ENCODE measurements at places on chromosomes 1 and 21.

DNA sequence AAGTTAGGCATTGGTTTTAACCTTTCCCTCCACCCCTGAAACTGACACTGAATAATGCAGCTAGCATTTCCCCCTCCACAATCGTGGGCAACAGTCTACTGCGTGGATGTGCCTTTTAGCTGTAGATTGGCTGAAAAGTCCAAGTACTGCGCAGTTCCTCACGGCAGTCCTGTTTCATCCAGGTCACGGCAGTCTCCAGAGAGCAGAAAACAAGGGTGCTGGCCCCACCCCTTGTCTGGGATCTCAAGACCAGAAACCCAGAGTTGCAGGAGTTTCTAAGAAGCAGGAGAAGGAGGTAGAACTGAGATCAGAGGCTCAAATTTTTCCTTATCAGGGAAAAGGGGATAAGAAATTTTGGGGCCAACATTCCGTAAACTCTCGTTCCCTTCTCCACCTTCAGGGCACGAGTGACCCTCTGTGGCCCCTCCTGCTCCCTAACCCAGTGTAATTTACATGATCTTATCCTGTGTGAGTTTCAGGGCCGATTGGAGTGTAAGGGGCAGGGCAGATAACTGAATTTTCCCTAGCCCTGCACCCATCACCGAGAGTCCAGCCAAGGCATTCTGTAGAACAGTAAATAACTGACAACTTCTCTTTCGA lies 25.9 kb upstream of the PLA2G2C start:
- DNase-seq = no peak

- no peak for DNase-seq
These were observed 8.2 kb upstream of the SLC9A1 start for GRCh38 chr1:27163093-27163492.

DNA sequence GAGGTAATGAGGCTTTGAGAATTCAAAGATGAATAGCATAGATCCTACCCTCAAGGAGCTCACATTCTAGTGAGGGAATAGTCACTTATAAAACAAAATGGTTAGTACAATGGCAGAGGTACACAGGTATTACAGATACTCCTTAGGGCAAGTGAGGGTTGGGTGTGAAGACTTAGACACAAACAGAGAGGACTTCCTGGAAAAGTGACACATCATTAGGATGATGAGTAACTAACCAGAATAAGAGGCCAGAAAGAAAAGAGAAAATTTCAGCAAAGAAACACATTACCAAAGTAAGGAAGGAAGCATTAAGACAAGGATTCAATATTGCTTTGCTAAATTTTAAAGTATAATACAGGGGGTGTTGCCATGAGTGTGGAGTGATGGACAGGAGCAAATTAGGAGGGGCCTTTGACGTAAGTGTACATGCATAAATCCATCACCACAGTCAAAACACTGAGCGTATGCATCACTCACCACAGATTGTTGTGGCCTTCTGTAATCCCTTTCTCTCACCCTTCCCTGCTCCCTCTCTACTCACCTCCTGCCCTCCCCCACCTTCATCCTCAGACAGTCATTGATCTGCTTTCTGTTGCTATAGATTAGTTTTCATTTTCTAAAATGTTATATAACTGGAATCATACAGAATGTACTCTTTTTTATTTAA lies 7.9 kb downstream of the CD53 start:
- DNase-seq = no peak

DNA sequence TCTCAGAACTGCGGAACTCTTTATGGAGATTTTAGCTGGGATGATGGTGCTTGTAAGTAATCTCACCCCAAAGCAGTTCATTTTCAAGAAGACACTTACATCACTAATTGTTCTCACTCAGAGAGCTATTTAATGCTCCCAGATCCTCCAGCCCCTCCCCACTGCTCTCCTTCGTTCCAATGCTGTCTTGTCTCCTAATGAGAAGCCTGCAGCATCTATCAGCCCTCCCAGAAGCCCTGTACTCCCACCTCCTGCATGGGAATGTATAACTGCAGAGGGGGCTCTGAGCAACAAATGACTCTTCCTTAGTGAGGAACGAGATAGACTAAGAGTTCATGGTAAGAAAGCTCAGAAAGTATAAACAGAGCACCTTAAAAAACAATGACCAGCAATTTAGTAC lies 377.4 kb upstream of the RUNX1 start:
- peak; percentile 17 for DNase-seq

- DNase-seq = no peak
These were observed 50.4 kb downstream of the SLC16A1 start for GRCh38 chr1:112905395-112906149.

DNA sequence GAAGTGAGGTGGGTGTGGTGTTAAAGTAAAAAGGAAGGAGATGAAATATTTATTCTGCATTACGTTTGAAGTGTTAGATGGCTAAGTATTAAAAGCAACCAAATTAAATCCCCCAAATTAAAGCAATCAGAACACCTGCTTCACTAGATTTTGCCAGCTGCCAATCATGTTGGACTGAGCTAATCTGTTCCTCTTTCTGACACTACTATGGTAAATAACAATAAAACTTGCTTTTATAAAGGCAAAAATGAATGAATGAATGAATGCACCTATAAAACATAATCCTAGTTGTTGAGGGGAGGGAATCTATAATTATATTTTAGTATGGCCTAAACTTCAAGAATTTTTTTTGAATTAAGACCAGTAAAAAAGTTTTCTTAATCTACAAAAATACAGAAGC lies 51.0 kb downstream of the RAB3GAP2 start:
- DNase-seq = no peak

GRCh38 chr1:5351366-5351765 lies 640.9 kb downstream of the NPHP4 start:
- DNase-seq = no peak

GRCh38 chr1:116769561-116769977 lies 15.3 kb downstream of the CD2 start:
- DNase-seq = no peak

- no peak for DNase-seq
These were observed 271.5 kb upstream of the TMEM51 start for GRCh38 chr1:14881775-14882672.

- DNase-seq = peak; percentile 19
These were observed 34.6 kb downstream of the TGFBR3 start for GRCh38 chr1:91851130-91852010.

GRCh38 chr1:154742606-154743005 lies 127.5 kb downstream of the KCNN3 start:
- no peak for DNase-seq

GRCh38 chr1:66729523-66729922 lies 22.7 kb upstream of the DYNLT5 start:
- no peak for DNase-seq

- no peak for DNase-seq
These were observed 36.0 kb downstream of the NUAK2 start for GRCh38 chr1:205285381-205286101.

DNA sequence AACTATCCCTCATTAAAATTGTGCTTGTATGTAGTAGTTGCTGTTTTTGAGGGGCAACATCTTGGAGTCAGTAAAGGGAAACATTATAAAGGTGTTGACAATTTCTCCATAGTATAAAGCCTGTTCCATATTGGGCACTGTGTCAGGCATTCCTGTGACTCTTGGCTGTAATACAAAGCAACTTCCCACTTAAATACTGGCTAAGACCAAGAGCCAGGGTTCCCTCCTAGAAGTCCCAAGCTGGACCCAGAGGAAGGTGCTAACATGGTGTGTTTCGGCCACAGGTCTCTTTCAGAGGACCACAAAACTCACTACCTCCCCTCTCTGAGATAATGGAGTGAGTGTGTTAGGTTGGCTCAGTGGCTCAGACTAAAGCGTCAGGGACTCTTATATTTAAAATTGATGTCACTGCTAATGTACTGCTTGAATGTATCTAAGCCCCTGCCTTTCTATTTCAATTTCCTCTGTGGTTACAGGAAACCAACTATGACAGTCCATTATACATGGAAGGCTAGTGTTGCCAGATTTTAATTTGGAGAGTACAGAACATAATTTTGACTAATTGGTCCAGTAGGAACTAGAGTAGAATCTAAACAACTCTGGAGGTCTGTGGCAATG lies 74.7 kb upstream of the RGL1 start:
- no peak for DNase-seq

DNA sequence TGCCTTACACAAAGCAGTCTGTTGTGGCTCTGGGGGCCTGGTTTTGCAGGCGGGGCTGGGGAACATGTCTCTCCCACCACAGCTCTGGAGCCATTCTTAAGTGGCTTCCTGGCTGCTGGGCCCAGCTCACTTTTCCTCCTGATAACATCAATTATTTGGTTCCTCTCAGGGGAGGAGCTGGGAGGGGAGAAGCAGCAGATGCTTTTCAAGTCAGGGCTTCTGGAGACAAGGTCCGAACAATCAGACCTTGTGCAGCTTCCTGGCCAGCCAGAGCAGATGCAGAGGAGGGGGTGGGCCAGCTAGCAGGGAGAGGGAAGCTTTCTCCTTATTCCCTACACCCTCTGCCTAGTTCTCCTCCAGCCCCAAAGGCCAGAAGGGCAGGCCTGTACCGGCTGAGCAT lies 3.7 kb upstream of the PAQR6 start:
- DNase-seq = no peak

DNA sequence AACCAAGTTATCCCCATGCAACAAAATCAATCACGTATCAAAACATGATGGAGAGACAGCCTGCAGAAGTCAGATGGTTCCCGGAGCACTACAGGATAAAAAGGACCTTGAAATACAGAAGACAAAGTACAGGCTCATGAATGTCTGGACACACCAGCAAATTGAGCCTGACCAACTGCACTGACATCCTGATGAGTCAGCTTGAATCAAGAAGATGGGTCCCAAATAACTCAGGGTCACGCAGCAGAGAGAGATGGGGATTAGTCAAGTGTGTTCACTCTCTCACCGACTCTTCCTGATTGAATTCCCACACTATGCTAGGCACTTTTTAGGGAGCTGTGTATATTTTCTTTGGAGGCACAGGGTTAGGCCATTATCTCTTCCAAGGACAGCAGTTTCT lies 71.1 kb upstream of the DIRAS3 start:
- DNase-seq = no peak

DNA sequence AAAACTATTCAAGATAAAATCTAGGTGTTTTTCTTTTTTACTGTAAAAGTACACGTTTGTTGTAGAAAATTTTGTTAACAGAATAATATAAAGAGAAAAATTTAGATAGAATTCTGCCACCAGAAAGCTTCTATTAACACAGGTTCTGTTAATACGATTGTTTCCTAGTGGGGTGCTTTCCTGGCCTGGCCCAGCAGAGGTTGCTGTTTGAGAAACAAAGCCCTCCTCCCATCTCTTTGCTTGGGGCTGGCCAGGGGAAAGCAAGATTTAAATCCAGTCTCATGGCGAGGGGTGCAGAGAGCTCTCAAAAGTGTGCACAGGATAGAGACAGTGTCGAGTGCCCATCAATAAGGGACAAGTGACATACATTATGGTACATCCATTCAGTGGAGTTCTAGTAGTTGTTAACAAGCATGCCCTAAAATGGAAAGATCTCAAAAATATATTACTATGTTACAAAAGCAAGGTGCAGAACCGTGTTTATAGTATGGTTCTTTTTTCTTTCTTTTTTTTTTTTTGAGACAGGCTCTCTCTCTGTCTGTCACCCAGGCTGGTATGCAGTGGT lies 14.6 kb upstream of the ACBD3 start:
- peak; percentile 63 for DNase-seq

DNA sequence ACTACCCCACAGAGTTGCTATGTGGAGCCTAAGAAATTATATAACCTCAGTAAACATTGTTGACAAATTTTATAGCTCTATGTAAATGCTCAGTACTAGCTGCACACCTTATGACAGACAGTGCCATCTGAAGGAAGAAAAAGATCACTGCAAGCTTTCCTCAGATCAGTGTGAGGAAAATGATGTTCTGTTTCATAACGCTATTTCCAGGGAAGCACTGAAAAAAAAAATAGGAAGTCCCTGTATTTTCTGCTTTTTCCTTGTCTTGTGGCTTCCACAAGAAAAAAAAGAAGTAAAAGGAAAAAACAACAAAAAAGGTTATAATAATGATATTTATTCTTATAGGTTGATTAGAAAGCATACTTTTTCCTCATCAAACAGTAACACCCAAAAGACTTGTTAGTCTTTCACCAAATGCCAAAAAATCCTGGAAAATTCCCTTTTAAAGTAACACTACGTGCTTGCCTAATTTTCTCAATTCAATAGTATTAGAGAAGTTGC lies 23.2 kb downstream of the LYST start:
- no peak for DNase-seq

DNA sequence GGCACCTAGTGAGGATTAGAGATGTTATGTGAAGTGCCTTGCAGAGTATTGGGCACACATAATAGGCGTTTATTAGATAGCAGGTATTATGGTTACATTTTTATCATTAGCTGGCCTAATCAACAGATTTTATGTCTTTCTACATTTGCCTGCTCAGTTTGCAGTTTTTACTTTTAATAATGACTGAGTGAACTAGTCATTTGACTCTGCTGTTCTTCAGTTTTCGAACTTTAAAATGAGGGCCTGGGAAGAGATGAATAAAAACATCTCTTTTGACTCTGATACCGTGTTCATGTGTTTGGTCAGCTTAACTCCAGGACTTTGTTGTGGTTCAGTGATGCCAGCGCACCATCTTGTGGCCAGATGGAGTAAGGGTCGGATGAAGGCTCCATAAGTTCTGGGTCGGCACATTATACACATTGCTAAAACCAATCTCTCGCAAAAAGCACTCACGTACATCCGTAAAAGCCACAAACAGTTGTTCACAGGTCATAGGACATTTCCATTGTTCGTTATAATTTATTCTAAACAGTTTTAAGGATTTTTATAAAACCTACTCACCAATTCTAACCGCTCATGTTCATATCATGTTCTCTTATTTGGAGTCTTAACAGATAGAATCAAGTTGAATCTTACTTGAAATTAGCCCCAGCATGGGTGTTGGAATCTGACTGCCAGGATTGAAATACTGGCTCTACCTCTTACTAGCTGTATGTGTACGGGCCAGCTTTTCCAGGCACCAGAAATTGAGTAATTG lies 78.4 kb upstream of the GPR88 start:
- peak; percentile 76 for DNase-seq

DNA sequence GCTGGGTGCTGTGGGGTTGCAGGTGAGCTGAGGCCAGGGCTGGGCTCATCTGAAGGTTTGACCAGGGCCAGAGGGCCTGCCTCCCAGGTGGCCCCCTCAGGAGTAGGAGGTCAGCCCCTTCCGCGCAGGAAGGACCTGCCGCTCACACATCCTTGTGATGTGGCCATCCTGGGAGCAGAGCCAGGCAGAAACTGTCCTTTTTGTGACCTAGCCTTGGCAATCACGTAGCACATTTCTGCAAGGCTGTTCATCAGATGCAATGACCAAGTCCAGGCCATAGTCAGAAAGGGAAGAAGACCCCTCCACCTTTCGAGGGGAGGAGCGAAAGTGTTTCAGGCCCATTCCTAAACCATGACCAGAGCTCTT lies 55.5 kb upstream of the TRAPPC10 start:
- DNase-seq = no peak

GRCh38 chr1:169090900-169091311 lies 15.6 kb upstream of the ATP1B1 start:
- no peak for DNase-seq
